HTR-8/SVneo (cell line): ENCODE measurements at places on chromosomes 12 and 14.

- no peak for DNase-seq
These were observed 4.7 kb downstream of the FOS start for GRCh38 chr14:75283162-75283832.

DNA sequence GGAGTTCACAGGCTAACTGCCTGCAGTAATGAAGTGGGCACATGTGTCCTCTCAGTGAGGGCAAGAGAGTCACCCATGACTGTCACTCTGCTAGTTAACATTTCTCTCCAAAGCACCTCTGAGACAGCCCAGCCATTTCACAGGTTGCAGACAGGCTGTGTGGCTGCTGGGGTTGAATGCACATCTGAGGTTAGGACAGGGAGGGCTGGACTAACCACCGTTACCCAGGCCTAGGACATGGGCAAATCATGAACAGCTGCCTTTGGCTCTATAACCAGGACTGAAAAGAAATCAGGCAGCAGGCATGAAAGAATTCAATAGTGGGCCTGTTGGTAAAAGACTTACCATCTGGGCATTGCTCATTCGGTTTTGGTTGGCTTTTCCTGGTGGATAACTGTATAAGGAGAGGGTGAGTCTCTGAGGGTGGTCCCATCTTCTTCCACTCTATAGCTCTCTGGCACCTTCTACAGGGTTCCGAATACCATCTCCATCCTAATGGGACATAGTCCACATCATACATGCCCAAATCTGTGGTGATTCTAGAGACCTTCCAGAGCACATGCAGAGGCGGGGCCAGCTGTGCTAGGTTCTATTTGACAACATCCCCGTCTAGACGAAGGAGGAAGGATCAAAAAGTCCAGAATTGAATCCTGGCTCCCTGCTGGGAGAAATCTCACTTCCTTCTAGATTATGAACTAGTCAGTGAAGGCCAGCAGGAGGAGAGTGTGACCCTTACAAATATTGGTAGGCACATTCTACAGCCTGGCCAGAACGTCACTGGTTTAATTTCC, 10.8 kb downstream of the CRACR2A start:
- DNase-seq: no peak

GRCh38 chr12:14961466-14962152, at the start of gene ARHGDIB:
Gene ARHGDIB, minus strand, starts transcription at chr12:14961601. Its CDS starts 10,889 bp downstream, at chr12:14950712.
- DNase-seq: no peak

- DNase-seq: no peak
These were observed 195.2 kb downstream of the DAD1 start for GRCh38 chr14:22393796-22394195.

DNA sequence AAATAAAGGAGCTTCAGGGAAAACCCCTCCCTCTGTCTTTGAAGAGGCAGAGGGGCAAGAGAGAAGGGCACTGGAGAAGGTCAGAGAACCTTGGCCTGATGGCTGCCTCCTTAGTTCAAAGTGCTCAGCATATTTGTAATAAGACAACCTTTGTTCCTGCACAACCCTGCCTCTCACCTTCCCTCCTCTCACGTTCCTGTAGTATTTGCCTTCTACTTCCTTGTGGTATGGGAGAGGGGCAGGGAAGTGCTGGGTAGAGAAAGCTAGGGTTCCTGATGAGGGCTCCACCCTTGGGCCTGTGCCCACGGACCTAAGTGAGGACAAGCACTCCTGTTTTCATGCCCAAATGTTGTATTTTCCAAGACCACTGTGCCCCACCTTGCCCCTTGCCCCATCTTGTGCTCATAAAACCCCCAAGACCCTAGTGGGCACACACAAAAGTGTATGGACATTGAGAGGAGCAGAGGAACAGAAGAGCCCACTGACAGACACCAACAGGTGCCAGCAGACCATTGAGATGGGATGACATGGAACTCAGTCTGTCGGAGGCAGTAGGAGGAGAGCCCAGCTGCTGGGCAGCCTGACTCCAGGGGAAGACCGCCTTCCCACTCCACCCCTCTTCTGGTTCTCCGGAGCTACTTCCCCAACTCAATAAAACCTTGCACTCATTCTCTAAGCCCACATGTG, 261.5 kb upstream of the CCDC196 start:
- no peak for DNase-seq

DNA sequence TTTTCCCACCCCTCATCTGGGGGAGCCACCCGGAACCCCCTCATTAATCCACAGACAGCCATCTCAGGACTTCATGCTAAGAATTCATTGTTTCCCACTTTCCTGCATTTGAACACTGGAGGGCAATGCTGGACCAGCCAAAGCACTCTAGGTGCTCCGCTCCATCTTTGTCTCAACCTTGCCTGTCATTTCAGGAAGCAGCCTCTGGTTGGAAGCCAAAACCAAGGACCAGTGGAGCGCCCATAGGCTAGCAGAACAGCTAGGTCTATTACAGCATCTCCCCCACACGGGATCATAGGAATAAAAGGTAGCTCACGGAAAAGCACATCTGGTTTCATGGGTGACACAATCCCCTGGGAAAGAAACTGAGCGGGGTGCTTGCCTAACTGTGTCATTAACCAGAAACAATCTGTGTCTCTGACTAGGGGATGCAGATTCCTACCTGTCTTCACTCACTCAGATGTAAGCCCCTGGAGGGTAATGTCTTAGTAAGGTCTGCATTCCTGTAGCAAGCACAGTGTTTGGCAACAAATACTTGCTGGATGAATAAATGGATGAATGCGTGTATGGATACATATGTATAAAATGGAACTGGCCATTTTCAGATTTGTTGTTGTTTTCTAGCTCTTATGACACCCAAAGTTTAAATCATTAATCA, 197.0 kb downstream of the DAD1 start:
- peak; percentile 45 for DNase-seq

DNA sequence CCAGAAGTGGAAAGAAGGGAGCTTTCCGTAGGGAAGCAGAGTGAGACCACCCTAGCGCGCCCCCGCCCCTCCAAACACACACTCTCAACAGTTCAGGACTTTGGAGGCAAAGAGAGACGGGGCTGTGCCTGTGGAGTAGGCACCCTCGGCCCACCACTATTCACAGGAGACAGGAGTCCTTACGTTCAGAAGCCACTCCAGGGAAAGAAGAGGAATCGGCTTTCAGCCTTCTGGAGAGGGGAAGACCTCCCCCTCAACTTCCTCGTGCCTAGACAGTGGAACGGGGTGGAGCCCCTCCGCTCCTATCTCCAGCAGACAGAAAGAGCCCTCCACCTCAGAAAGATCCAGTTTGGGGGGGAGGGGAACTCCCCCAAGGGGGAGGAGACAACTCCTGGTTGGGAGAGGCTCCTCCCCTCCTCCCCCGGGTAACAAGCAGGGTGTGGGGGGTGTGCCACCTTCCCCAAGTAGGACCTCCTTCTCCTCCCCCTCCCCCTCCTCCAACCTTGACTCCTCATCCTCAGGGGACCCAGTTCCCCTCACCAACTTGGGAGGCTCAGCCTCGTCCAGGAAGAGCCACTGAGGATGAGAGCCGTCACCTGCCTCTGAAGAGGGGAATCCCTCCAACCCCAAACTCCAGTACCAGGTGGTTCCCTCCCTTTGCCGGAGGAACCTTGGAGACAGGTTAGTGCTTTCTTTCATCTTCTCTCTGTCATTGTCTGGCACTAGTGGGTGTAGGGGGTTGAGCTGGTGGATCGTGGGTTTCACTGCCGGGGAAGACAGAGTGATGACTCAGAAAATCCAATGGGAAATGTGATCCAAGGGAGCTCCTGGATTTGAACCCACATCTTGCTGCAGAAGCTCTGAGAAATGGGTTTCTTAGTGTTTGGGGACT, 883 bp downstream of the FOXJ2 start:
- DNase-seq: peak; percentile 67

GRCh38 chr12:25743679-25744215, 190.7 kb upstream of the LMNTD1 start:
- DNase-seq: no peak

DNA sequence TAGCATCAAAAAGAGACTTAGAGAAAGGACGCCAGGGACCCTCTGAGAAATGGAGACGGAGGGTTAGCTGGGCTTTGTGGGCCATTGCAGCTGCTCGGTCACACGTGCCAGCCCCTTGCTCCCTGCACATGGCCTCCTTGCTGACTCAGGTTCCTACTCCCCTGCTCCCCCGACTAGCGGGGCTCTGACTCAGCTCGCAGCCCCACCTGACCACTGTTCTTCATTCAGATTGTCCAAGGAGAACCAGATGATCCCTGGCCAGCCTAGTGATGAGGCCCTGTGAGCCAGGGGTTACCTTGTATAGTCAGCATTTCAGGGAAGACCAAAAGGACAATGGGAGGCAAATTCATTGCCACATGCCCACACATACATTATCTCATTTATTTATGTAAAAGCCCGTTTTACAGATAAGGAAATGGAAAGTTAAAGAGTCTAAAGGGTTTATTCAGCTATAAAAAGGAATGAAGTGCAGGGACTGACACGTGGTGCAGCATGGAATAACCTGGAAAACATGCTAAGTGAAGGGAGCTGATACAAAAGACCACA, 103.4 kb downstream of the LGMN start:
- DNase-seq: no peak

- DNase-seq: peak; percentile 60
These were observed 35.6 kb downstream of the KRT76 start for GRCh38 chr12:52741375-52742195.

DNA sequence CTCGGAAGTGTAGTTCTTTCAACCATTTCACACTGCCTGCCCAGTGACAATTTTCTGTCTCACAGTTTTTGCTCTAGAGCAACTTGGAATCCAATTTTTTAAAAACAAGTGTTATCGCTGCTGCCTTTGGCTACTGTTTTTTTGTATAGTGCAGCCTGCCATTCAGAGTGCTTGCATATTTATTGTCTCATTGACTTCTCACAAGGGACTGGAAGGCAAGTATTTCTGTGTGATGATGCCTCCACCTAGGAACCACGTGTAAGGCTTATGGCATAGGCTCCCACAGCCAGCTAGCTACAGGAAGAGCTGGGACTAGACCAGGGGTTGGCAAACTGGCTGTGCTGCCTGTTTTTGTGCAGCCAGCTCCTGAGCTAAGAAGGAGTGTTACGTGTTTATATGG, 903 bp downstream of the PARPBP start:
- DNase-seq: peak; percentile 6

DNA sequence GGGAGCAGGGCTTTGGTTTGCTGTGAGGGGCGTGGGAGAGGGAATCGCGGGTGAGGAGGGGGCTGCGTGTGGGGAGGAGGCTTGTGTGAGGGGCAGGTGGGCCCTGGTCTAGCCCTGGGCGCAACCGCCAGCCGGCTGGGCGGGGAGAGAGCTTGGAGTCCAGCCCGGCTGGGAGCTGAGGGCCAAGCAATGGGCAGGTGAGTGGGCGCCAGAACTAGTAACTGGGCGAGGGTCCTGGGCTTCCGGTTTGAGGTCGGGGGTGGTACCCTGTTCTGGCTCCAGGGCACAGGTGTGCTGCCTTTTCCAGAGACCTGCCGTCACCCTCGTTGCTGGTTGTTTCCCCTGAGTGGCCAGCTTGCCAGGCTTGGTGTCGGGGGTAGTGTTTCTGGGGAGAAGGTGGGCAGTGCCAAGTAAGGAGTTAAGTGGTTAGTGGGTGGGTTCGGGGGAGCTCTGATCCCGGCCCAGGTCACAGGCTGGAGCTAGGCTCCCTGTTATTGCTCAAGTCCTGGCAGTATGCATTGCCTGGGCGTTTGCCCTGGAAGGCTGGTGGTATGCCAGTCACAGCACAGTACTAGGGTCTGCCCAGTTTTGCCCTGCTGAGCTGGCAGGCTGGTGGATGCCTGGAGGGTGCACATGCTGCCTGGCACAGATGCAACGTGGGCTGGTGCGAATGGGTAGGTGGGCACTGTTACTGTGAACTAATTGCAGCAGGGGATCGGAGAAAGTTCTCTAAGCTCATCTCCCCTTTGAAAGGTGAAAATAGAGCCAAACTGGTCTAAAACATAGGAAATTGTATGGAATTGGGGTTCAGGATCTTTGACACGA, 683 bp downstream of the CIPC start:
- peak; percentile 37 for DNase-seq

DNA sequence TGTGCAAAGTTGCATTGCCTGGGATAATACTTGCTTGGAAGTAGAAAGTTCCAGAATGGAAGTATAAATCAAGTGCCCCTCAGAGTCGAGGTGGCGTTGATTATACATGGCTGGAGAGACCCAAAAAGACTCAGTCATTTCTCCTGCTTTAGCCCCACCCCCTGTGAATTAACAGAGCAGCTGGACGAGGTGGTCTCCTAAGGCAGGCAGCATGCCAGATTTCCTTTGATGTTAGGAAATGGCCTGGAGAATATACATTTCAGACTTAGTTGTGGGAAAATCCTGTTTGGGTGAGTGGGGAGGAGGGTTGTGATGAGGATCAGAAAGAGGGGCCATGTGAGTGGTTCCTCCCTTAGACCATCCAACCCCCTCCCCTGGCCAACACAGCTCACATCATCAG, 406.1 kb upstream of the TMPO start:
- no peak for DNase-seq

- DNase-seq: no peak
These were observed at the start of gene ACACB for GRCh38 chr12:109115758-109116610. Gene ACACB, plus strand, starts transcription at chr12:109116587. Its CDS starts 22,819 bp downstream, at chr12:109139406.

GRCh38 chr12:59067083-59067482, 146.8 kb upstream of the LRIG3 start:
- DNase-seq: no peak

DNA sequence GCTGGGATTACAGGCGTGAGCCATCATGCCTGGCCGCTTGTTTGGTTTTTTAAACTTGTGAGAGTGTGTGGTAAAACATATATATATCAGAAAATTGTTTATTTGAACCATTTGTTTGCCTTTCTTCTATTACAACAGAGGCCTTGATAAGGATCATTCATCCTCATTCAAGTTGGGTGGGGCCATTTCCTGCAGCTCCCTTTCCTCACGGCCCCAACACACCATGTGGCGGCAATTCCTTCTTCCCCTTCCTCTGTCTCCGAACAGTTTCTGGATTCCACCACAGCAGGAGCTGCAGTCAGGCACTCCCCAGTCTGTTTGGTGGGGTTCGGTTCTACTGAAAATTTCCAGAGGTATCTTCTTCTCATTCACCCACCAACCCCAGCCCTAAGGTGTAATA, 42.0 kb upstream of the RASSF3 start:
- DNase-seq: no peak

GRCh38 chr14:74886001-74886400, 4.3 kb downstream of the DLST start:
- DNase-seq: no peak

DNA sequence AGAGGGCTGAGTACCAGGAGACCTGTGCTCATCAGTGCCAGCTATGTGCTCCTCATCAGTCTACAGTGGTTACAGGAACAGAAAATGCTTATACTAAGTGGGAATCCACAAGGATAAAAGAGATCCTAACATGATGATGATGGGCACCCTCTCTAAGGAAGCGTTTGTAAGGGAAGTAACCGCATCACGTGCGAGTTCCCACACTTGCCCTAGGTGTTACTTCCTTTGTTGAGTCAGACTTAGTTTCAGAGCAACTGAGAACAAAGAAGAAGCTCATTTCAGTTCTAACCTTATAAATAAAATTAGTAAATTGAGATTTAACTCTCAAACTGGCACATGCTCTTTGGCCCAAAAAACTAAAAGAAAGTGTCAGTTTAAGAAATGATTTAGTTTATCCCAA, 956.4 kb upstream of the TMEM132C start:
- no peak for DNase-seq

DNA sequence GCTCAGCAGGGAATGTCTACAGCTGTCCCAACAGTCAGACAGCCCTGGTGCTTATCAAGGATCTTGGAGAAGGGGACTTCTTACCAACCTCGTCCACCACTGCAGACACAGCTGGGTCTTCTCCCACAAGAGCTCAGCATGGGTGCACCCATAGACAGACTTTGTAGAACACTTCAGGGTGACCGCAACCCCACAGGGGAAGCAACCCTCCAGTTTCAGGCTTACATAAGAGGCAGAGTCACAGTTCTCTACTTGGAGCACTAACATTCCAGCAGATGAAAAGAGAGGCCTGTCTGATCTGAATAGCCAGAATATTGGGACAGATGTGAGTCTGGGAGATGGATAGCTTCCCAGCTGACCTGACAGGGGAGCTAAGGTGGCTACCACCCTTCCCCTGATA, 3.5 kb upstream of the CLEC1A start:
- no peak for DNase-seq
